ENCODE measurements at places on chromosomes 3 and 15.

DNA sequence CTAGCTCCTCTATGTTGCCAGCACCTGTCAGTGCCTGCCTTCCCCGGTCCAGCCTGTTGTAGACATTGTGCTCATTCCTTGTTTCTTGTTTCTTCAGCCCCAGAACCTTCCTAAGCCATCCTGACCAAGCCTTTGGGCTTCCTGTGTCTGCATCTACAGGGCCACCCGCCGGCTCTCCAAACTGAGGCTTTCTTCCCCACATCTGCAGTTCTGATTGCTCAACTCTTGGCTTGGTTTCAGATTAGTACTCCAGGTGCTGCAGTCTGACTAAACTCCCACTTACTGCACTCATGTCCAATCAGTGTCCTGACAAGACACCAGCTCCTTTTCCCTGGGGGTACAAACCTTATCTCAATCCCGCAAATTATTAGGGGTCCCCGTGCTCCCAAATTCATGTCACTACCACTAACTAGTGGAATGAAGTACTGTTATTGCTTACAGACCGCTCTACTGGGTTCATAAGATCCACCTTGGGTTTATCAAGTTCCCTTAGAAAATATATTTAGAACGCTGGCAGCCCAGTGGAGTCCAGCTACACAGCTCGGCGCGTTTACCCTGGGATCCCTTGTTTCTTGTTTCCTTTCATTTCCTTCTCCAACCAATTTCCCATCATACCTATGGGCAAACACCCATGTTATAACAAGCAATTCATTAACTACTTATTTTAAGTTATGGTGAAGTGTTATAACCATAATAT is 114.2 kb upstream of the TJP1 start:
- DNase-seq = no peak

GRCh38 chr15:57820119-57820518 is 113.6 kb downstream of the POLR2M start:
- no peak for DNase-seq

DNA sequence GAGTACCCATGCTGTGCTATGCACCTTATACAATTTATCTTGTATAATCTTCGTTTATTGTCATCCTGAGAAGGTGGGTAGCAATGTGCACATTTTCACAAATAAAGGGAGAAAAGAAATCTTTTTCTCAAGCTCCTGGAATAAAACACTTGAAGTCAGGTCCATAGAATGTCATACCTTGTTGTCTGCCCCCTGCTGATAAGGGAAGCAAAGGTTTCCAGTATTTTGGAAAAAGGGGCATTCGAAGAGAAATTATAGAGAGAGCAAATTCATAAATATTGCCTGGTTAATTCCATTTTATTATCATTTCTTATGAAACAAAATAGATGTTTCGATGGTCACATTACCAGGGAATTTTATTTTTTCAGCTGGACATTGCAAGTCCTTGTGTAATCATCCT is 277.8 kb downstream of the RAP2B start:
- DNase-seq = no peak

DNA sequence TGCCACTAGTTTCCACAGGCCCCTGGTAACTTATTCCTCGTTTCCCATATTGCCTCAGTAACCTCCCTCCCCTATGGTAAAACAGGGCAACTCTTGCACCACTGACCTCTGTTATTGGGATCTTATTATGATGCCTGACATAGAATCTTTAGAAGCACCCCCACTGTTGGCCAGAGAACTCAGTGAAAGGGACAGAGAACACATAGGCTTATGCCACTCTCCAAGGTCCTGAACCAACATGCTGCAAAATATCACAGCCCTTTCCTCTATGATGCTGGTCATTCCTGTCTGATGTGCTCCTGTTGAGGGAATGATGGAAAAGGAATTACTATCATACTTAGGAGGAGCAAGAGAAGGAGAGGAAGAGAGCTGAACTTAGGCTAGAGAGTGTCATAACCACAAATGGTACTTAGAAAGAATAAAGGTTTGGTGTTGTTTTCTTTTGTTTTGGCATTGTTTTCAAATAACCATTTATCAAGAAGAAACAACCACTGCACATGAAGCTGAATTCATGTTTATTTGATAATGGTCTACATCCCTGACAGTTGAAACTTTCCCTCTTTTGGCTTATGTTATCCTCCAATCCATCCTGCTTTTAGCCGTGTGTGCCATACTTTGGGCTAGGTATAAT is 330.2 kb downstream of the EPHB1 start:
- DNase-seq = no peak

DNA sequence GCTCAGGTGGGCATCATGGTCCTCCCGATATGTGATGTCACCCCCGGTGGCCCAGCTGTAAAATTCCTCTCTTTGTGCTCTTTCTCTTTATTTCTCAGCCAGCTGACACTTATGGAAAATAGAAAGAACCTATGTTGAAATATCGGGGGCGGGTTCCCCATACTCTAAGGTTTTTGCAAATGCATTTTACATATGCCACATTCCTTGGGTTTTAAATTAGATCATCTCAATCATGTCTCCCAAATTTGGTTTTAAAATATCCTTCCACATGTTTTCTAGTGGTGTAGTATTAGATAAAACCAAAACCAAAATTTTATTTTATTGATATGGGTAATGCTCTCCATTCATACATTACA is 4.4 kb upstream of the TMEM62 start:
- no peak for DNase-seq

DNA sequence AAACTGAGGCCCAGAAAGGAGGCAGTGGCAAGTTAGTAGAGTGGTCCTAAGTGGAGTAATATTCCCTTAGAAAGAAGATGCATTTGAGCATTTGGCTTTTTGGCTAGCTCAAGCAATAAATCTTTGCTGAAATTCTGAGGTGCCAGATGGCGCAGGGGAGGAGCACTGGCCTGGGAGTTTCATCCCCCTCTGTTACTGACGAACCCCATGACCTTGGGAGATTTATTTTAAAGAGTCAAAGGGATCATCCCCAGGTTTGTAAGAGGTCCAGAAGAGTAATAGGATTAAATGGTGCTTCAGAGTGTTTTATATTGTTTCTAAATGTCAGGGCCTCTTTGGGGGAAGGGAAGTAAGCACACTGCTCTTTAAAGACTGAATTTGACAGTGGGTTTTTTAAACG is 85.1 kb upstream of the PIAS1 start:
- DNase-seq = no peak

- peak; percentile 20 for DNase-seq
Measured at GRCh38 chr3:128316481-128316891, 150.2 kb downstream of the DNAJB8 start.

DNA sequence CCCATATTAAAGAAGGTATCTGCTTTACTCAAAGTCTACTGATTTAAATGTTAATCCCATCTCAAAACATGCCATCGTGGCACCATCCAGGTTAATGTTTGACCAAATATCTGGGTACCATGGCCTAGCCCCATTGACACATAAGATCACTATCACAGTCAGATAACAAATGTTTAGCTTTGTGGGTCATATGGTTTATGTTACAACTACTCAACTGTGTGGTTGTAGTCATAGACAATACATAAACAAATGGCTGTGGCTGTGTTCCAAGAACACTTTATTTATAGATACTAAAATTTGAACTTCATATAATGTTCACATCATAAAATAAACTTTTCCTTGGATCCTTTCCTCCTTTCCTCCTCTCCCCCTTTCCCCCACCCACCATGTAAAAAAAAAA is 9.8 kb upstream of the SNRPN start:
- no peak for DNase-seq

DNA sequence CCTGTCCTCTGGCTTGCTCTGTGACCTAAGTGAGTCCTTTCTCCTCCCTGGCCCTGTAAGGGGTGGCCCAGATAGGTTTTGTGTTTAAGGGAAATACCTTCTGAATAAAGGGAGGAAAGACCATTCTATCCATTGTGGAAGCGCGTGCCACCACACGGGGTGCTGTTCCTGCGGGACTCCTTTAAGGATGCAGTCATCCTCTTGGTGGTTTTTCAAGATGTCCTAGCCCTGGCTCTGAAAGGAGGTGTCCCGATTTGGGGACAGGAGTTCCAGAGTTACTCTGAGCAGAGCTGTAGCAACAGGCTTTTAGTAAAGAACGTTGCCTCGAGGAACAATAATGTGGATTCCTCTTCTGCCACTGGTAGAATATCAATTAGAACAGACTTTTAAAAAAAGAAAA is 9.6 kb downstream of the SLC6A6 start:
- DNase-seq = no peak

GRCh38 chr15:85555875-85556617 is 175.6 kb downstream of the AKAP13 start:
- DNase-seq = no peak

DNA sequence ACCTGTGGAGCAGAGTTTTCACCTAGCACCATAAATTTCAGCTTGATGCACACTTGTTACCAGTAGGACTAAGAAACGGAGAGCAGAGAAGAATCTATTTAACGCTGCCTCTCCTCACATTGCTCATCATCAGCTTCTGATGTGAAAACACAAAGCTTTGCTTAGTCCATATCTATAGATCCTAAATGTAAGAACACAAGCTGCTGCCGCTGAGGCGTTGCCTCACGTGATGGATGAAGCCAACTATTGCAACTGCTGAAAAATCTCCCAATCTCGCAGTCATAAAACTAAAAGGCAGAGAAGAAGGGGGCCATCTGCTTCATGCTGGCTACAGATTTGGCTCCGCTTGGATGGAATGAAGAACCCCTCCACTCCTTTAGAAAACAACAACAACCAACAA is 42.7 kb downstream of the CADPS start:
- no peak for DNase-seq

GRCh38 chr15:73338058-73338457 is 30.7 kb downstream of the HCN4 start:
- DNase-seq = no peak

DNA sequence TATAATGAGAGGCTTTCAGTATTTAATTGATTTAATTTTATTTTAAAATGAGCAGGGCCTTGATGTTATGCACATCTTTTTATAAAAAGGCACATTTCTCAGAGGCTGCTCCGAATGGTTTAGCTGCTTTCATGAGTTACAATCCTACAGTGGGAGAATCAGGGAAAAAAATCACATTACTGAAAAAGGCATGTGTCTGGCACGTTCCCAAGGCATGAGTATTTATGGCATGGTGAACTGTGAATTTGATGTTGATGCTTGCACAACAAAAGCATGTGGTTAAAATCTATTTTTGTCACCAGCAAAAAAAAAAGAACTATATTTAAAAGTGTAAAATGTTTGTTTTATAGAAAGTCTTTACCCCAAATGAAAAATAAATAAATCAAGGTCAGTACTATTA is 485.2 kb upstream of the ROBO2 start:
- no peak for DNase-seq

DNA sequence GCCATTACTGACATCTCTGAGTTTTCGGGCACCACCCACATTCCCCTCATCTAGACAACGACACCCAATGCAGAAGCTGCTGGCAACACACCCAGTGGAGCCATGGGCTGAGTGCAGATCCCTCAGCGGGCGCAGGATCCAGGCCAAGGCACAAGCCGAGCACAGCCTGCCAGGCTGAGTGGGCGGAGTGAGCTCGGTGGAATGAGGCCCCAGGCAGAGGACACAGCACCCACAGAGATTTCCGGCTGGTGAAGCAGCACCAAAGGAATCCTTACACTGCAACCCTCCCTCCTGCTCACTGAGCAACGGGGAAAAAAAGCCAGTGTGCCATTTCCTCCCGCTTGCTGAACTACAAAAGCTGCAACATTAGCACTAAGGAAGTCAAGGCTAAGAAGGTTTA is 34.3 kb downstream of the ZMAT3 start:
- peak; percentile 42 for DNase-seq

- no peak for DNase-seq
Measured at GRCh38 chr3:61568127-61568526, 6.8 kb downstream of the PTPRG start.

GRCh38 chr15:94366781-94367180 is 135.4 kb downstream of the MCTP2 start:
- no peak for DNase-seq
